ENCODE measurements at places on chromosomes 5 and 9. TPM values are rescaled to one million over a fixed set of nuclear protein-coding genes. Genes with fewer than 3 reads are reported as not detected.

GRCh38 chr5:38848637-38849036 is 2.8 kb downstream of the OSMR start:
- H3K27me3 ChIP-seq: no peaks in the 10 kb centered on the region
- H3K4me1 ChIP-seq: no peaks in the 10 kb centered on the region
- DNase-seq: no peak

DNA sequence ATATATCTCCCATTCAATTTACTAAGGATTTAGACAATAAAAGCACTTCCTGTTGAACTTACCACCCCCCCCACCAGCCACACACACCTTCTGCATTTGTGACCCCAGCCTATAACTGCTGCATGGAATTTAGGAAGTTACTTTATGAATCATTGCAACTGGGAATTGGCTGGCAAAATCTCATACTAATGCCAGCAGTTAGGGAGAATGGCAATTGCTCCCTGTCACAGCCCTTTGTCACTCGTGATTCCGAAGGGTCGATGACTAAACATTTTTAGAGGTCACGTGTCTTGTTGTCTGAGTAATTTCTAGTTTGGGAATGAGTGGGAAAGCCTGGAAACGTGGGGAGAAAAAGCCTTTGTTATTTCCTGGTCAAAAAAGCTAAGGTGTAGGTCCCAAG is 46.6 kb upstream of the PCA3 start:
- peak overlapping the region; percentile 51 for H3K27ac ChIP-seq
- H3K36me3 ChIP-seq: no peaks in the 10 kb centered on the region
- no peak overlapping the region for H3K4me3 ChIP-seq
- H3K4me1 ChIP-seq: no peaks in the 10 kb centered on the region
- no peaks in the 10 kb centered on the region for H3K27me3 ChIP-seq
- no peak for DNase-seq

ANKRD55 gene
- not detected for total RNA-seq

- H3K27ac ChIP-seq: no peak overlapping the region
- H3K27me3 ChIP-seq: no peaks in the 10 kb centered on the region
- no peak for DNase-seq
- no peaks in the 10 kb centered on the region for H3K4me1 ChIP-seq
- no peaks in the 10 kb centered on the region for H3K36me3 ChIP-seq
- no peak overlapping the region for H3K4me3 ChIP-seq
Measured at GRCh38 chr5:9363449-9363848, 182.4 kb downstream of the SEMA5A start.

GRCh38 chr5:139565411-139566305 is 4.5 kb downstream of the UBE2D2 start:
- H3K27ac ChIP-seq: no peak overlapping the region
- no peak overlapping the region for H3K4me3 ChIP-seq
- H3K4me1 ChIP-seq: peaks cover 5% of the 10 kb centered on the region

DNA sequence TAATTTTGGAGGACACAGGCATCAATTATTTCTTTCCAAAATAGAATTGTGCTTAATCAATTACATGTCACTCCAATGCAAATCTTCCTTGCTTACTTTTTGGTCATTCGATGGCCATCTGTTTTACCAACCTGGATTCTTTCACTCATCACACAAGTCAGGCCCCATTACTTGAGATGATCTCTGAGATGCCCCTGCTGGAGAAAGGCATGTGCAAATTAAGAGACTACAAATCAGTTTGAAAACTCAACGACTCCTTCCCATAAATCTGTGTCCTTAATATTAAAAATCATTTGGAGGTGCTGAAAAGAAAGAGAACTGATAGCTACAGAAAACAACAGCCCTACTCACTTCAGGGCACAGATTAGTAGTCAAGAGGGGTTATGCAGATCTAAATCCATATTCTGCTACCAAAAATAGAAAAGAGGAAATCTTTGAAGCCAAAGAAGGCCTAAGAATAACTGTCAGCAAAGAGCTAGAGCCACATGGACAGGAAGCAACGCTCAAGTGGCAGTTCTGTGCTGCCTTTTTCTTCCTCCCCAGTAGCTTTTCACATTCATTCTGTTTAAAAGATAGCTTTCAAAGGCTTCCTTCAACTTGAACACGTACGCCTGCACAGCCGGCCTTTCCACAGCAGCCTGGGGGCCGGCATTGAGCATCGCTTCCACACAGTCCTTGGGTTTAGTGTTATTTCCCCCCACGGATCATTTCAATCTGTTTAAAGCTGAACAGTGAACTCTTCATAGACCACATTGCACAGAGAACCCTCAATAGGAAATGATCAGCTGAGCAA is 79.3 kb upstream of the MAP3K1 start:
- H3K4me3 ChIP-seq: no peak overlapping the region
- H3K4me1 ChIP-seq: no peaks in the 10 kb centered on the region
- H3K36me3 ChIP-seq: no peaks in the 10 kb centered on the region

PCA3 gene
- total RNA-seq: not detected

- no peak overlapping the region for H3K27ac ChIP-seq
- H3K36me3 ChIP-seq: no peaks in the 10 kb centered on the region
- H3K4me1 ChIP-seq: no peaks in the 10 kb centered on the region
- no peak overlapping the region for H3K4me3 ChIP-seq
- H3K27me3 ChIP-seq: no peaks in the 10 kb centered on the region
Measured at GRCh38 chr5:103915081-103915480, 352.5 kb upstream of the NUDT12 start.

- no peaks in the 10 kb centered on the region for H3K27me3 ChIP-seq
- H3K36me3 ChIP-seq: no peaks in the 10 kb centered on the region
- peaks cover 2% of the 10 kb centered on the region for H3K4me1 ChIP-seq
- no peak overlapping the region for H3K27ac ChIP-seq
Measured at GRCh38 chr5:124795829-124796228, 49.4 kb upstream of the ZNF608 start.

RNF180 gene
- 21.3 TPM for total RNA-seq

C9orf153 gene
- total RNA-seq: not detected

DNA sequence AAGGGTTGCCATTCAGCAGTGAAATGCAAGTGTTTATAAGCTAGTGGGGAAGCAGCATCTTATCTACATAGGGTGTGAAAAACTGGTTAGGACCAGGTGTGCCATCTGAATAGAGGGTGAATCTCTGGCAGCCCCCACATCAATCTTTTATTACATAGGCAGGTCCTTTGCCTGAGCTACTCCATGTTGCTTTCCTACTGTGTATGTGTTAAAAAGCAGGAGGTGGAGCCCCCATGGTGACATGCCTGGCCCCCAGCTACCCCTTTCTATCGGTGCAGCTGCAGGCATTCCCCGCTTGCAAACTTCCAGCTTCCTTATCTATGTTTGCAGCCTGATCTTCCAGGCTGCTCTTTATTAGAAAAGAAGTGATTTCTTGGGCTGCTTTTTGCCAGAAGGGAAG is 353.5 kb downstream of the SPATA31D1 start:
- H3K4me1 ChIP-seq: no peaks in the 10 kb centered on the region
- no peaks in the 10 kb centered on the region for H3K36me3 ChIP-seq
- H3K27me3 ChIP-seq: no peaks in the 10 kb centered on the region
- no peak overlapping the region for H3K27ac ChIP-seq
- no peak for DNase-seq

ANKRD31 gene
- total RNA-seq: 0.67 TPM

FLT4 gene
- 22.5 TPM for total RNA-seq

MYMK gene
- not detected for total RNA-seq

DNA sequence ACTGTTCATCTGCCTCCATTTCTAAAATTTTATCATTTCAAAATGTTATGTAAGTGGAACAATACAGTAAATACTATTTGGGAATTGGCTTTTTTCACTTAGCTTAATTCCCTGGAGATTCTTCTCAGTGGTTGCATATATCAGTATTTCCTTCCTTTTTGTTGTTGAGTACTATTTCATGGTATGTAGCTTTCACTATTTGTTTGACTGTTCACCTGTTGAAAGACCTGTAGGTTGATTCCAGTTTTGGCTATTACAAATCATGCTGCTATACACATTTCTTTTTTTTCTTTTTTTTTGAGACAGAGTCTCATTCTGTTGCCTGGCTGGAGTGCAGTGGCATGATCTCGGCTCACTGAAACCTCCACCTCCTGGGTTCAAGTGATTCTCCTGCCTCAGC is 33.0 kb upstream of the PWWP2A start:
- no peak overlapping the region for H3K27ac ChIP-seq
- H3K4me1 ChIP-seq: no peaks in the 10 kb centered on the region
- no peak overlapping the region for H3K4me3 ChIP-seq
- no peaks in the 10 kb centered on the region for H3K36me3 ChIP-seq
- DNase-seq: no peak

OR1Q1 gene
- total RNA-seq: not detected

DNA sequence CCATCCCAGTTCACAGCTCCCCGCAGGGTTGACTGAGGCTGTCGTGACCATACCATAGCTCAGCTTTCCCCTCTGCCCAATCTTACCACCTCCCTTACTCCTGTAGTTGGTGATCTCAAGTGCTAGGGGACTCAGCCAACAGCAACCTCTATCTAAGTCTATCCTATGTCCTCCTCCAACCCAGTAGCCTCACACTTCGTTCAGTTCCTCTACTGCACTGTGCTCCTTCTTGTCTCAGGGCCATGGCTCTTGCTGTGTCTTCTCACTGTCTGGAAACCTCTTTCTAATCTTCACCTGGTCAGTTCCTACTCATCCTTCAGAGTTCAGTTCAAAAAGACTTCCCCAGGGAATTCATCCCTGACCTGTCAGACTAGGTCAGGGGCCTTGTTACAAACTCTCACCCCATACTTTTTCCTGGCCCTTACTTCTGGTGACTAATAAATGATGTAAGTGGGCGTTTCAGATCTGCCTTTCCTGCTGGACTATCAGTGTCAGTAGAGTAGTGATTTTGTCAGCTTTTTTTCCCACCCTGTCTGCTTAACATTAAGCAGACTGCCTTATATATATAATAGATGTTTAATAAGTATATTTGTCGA is 53.6 kb upstream of the NR3C1 start:
- no peaks in the 10 kb centered on the region for H3K4me1 ChIP-seq
- H3K27ac ChIP-seq: no peak overlapping the region
- no peak for DNase-seq
- no peak overlapping the region for H3K4me3 ChIP-seq

PCDHAC1 gene
- total RNA-seq: 1.7 TPM

GRCh38 chr5:66675406-66675805 is 79.2 kb downstream of the MAST4 start:
- H3K4me1 ChIP-seq: no peaks in the 10 kb centered on the region
- no peaks in the 10 kb centered on the region for H3K27me3 ChIP-seq
- H3K4me3 ChIP-seq: no peak overlapping the region
- H3K27ac ChIP-seq: no peak overlapping the region

DNA sequence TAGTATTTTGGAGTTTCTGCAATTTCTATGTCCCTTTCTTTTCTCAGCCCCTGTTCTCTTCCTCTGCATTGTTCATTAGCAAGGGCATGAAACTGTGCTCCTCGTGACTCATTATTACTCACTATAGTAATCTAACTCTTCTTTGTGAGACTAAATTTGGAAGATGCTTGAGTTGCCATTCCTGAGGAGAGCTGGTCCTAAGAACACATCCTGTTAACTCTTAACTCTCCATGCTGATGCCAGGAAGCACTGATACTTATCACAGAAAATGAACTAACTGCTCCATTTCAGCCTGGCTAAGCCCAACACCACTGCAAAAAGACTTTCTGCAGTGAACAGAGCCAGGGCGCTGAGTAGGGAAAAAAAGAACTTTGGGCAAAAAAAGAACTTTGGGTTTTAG is 10.6 kb upstream of the CSNK1A1 start:
- H3K27me3 ChIP-seq: no peaks in the 10 kb centered on the region
- no peaks in the 10 kb centered on the region for H3K36me3 ChIP-seq
- peak overlapping the region; percentile 78 for H3K27ac ChIP-seq

DNA sequence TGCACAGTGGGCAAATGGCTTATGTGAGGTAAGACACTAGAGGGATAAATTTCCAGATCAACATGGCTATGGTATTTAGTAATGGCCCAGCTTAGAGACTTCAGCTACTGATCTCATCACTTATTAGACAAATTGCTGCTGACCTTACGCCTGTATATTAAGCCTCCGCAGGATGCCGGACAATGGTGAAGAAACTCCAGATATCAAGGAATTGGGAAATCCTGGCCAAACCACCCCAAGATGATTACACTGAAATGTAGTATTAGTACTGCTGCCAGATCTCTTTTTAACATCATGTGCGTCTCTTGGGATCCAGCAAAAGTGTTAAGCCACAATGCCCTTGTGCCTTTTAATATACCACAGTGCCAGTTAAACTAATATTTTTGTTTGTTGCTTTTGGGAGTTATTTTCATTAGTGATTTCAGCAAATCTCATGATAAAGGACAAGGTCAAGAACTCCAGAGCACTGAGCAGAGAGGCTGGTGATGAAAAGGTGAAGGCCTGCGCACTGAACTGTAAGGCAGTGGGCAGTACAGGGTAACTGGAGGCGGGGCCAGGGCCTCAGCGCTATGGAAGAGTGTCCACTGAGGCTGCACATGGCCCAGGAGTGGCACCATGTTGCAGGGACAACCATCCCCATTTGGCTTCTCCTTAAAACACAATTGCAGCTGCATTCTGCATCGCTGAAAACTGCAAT is 32.5 kb downstream of the TSTD2 start:
- no peak for DNase-seq
- H3K27me3 ChIP-seq: no peaks in the 10 kb centered on the region
- no peaks in the 10 kb centered on the region for H3K4me1 ChIP-seq
- no peak overlapping the region for H3K4me3 ChIP-seq
- no peaks in the 10 kb centered on the region for H3K36me3 ChIP-seq

- DNase-seq: no peak
- H3K4me3 ChIP-seq: no peak overlapping the region
- no peaks in the 10 kb centered on the region for H3K27me3 ChIP-seq
Measured at GRCh38 chr5:68046445-68046844, 169.1 kb upstream of the PIK3R1 start.

ADAMTS13 gene
- total RNA-seq: 1.8 TPM

GRCh38 chr5:400282-401145 is 42.5 kb upstream of the EXOC3 start:
- H3K27ac ChIP-seq: no peak overlapping the region
- DNase-seq: no peak
- H3K27me3 ChIP-seq: no peaks in the 10 kb centered on the region
- no peaks in the 10 kb centered on the region for H3K4me1 ChIP-seq
- H3K4me3 ChIP-seq: no peak overlapping the region

DNA sequence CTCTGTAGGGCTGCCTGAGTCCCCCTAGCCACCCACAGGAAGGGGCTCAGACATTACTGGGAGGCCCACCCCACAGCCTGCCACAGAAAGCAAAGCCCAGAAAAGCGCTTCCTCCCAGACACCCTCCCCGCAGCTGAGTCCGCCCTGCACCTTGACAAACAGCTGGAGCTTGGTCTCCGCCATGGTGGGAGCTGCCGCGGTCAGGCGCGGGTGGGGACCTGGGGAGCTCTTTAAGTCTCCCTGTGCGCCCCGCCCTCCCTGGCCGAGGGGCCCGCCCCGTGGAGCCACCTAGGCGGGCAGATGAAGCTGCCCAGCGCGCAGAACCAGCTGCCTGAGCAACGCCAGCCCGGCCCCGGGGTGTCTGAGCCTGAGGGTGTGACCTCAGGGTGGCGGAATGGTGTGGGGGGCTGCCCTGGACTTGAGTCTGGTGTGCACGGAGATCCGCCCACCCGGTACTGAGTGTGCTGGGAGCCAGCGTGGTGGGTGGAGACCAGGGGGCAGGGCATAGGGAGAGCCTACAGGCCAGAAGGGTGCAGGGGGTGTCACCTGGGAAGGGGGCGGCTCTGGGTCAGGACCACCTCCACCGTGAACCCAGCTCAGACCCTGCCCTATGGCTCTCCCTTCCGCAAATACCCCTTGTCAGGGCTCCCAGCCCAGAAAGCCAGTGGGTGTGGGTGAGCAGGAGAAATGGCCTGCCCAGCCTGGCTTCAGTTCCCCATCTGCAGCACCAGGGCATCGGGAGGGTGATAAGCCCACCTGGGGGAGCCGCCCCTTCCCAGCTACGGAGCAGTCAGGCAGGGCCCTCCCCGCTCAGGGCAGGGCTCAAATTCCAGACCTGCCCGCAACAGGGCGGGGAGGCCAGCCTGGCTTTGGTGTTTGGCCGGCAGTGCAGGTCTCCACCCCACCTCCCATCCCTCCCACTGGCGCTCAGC is at the start of gene CLIC3:
CLIC3 (minus strand) TSS at position 208 of the 932 bp plus-strand sequence; CDS start at position 183, 25 bp downstream.
- H3K27ac ChIP-seq: no peak within 1 kb of the TSS
- no peak for DNase-seq
- no peaks in the 10 kb centered on the region for H3K4me1 ChIP-seq
- H3K4me3 ChIP-seq: no peak within 1 kb of the TSS
- H3K27me3 ChIP-seq: no peaks in the 10 kb centered on the region

IFNA2 gene
- total RNA-seq: not detected
